ENCODE measurements at places on chromosomes 3 and 15. TPM values are rescaled to one million over a fixed set of nuclear protein-coding genes. Genes with fewer than 3 reads are reported as not detected.

NOX5 gene
- total RNA-seq: 0.53 TPM

CFAP100 gene
- not detected for total RNA-seq

DNA sequence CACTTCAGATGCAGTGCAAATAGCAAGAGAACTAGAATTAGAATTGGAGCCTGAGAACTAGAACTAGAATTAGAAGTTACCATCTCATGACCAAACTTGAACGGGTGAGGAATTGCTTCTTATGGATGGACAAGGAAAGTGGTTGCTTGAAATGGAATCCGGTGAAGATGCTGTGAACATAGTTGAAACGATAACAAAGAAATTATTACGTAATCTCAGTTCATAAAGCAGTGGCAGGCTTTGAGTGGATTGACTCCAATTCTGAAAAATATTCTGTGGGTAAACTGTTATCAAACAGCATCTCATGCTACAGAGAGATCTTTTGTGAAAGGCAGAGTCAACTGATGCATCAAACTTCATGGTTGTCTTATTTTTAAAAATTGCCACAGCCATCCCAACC is 48.0 kb upstream of the GSK3B start:
- DNase-seq: no peak

DPPA2 gene
- not detected for total RNA-seq

DNA sequence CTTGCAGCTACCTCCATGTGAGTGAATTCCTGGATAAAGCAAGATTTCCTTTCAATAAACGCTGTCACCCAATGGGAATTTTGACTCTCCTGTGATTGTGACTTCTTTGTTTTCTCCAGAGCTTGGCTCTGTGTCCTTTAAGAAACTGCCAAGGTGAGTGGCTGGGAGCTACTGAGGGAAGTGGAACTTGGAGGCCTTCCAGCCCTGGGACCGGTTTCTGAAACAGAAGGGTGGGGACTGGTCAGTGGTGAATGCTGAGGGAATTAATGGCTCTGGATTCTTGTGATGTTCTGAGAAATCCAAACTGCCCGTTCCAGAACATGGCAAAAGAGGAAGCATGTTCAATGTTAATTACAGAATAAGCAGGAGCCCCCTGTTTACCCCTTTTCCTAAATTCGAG is 41.1 kb upstream of the MYZAP start:
- DNase-seq: no peak

- no peak for DNase-seq
Measured at GRCh38 chr15:59691194-59691805, 2.2 kb upstream of the BNIP2 start.

- DNase-seq: no peak
Measured at GRCh38 chr3:100170486-100170885, 56.2 kb upstream of the FILIP1L start.

GRCh38 chr15:72368899-72369298 is 6.9 kb downstream of the HEXA start:
- no peak for DNase-seq

GRCh38 chr15:86115145-86115801 is 35.6 kb downstream of the AGBL1 start:
- DNase-seq: no peak

- DNase-seq: no peak
Measured at GRCh38 chr15:68228971-68229385, 550 bp downstream of the CLN6 start.

GP5 gene
- total RNA-seq: 0.11 TPM

ACP3 gene
- total RNA-seq: 0.43 TPM

- no peak for DNase-seq
Measured at GRCh38 chr3:122602011-122602710, 24.7 kb downstream of the PARP15 start.

DNA sequence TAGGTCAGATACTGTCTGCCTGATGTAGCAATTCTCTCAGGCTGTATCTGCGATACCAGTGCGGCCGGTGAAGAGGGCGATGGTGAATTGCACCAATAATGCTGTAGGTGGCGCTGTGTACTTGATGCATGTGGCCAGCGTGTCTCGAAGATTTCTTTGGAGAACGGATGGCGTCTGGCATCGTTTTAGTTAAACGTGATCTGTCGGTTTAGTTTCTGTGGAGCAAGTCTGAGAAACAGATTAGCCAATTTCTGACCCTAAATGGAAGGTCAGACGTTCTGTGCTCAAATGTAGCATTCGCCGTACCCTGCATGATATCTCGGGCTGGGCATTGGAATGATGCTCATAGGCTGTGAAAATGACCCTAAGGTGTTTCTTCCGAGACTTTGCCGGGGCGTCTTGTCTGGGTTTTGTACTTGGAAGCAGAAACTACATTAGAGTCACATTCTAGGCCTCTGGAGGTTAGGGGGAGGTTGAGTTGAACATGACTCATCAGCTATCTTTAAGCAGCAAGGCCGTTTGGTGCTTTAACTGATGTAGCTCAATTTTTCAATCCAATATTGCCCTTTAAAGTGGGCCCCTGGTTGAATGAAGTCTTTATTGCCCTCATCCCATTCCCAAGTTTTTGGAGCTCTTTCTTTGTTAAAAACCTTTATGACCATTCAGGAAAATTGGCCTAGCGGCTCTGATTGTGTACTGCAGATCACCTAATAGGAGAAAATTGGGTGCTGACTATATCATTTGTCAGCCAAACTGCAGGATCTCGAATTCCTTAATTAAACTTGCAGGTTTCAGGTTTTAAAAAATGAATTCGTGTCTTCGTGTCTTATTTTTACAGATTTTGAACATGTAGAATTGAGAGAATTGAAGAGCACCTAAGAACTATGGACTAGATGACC is 80.0 kb downstream of the SQOR start:
- DNase-seq: no peak

DNA sequence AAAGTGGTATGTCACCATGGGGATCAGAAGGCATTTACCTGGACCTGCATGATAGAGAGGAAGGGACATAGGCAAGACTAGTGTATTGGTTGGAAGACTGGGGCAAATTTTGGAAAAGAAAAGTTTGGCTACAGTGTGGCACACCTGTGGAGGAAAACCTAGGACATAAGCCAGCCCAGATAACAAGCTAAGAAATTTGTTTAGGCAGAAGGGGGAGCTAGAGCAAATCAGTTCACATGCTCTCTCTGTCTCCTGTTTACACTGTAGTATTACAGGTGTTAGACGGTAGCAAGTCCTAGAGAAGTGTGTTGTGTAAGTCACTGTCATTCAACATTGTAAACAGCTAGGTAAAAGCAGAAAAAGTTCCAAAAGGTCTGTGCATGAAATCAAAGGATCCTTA is 11.9 kb upstream of the ALDH1A2 start:
- DNase-seq: no peak
